ENCODE measurements at places on chromosomes 2 and 18.

DNA sequence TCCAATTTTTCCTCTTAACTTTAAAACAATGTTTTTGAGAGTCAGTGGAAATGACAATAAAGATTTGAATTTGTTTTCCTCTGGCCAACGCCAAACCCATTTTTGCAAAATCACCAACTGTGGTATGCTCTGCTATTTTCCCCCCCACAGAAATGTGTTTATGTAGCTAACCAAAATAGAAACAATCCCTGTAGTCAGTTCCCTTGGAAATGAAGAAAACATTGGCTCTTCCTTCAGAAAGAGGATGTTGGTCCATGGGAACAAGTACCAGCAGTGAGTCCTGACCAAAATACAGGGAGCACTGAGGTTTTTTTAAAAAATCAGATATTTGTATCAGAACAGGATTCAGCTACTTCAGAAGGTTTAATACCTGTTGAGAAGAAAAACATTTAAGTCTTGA, 65.3 kb downstream of the SLC40A1 start:
- no peak for DNase-seq

- DNase-seq: peak; percentile 21
Measured at GRCh38 chr2:157470321-157470720, 26.4 kb upstream of the CYTIP start.

DNA sequence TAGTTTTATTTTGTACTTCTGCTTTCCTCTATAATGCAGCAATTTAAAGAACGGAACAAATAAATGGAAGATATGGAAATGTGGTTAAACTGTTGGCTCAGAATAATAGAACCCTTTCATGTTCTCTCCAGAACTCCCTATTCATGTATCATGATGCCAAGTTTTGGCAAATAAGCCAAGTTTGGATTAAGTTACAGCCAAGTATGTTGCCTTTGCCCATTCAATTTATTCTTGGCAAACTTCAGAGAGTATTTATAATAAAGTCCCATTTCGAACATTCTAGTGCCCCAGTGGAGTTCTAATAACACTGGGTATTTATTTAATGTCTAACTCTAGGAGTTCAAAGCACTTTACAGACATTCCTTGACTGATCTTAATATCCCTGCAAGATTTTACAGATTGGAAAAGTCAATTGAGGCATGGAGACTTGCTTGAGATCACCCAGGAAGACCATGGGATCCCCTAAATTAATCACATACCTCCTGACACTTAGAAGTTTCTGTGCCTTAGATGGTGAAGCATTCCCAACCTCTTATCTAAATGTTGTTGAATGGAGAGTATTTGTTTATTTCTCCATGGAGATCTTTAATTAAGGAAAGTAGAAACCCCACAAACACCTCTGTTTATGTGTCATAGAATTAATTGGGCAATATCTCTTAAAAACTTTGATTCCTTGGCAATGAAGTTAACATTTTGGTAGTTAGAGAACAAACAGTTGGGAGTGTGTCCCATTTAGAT, 106.7 kb downstream of the ACKR3 start:
- no peak for DNase-seq

DNA sequence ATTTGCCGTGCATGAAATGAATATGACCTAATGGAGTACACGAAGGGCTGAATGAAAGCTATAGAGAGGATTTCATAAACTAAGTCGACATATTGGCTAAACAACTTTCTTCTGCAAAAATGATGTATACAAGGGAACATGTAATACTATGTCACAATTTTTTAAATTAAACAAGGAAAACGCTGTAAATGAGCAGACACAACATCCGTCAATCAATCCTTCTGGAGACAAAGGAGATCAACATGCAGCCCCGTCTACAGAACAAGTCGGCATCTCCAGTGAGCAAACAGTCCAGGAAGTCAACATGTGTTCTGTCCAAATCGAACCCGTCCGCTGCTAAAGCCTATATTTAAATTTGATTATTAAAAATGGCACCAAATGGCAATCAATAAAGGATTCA, 180.8 kb downstream of the TCF4 start:
- no peak for DNase-seq

GRCh38 chr2:58428096-58429013, 187.2 kb upstream of the FANCL start:
- DNase-seq: peak; percentile 38

GRCh38 chr2:71742953-71743601, 289.7 kb downstream of the DYSF start:
- no peak for DNase-seq

Measured in germinal center (tissue), 1 donor.